ENCODE measurements at places on chromosomes 5 and 9.

GRCh38 chr9:114006931-114007691 is 71.0 kb downstream of the AMBP start:
- no peak for DNase-seq

GRCh38 chr9:36315283-36315682 is 57.0 kb upstream of the GNE start:
- no peak for DNase-seq

GRCh38 chr5:59785676-59786333 is 107.7 kb downstream of the PDE4D start:
- DNase-seq, result no peak

DNA sequence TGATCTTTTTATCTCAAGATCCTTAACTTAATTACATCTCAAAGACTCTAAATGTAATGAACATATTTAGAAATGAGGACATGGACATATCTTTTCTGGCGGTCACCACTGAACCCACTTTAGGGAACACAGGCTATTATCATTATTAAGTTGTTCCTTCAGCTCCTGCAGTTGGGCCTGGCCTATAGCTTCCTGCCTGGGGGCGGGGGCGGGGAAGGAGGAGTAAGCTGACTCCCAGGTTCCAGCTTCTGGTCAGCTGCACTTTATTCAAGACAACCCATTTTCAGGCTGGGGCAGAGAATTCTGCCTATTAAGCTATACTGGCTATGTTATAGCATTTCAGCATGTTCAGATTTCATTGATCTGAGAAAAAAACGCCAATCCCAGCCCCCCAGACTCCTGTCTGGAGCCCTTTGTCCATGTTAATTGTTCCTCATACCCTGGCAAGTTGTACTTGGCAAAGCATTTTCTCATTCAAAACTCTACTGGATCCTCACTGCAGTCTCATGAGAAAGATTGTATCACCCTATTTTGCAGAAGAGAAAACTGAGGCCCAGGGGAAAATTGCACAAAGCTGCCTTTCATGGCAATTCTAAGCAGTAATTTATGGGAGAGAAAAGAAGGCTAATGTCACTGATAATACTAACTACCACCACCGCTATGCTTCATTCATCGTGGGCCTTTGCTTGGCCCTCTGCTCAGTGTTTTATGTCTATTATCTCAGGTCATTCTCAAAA is 25.1 kb downstream of the COL15A1 start:
- no peak for DNase-seq

- DNase-seq, result peak; percentile 55
These were observed 19.8 kb upstream of the MATR3 start for GRCh38 chr5:139273572-139274289.

GRCh38 chr5:84869675-84870074 is 485.0 kb upstream of the EDIL3 start:
- no peak for DNase-seq

GRCh38 chr9:79329861-79330260 is 241.9 kb upstream of the TLE4 start:
- no peak for DNase-seq

DNA sequence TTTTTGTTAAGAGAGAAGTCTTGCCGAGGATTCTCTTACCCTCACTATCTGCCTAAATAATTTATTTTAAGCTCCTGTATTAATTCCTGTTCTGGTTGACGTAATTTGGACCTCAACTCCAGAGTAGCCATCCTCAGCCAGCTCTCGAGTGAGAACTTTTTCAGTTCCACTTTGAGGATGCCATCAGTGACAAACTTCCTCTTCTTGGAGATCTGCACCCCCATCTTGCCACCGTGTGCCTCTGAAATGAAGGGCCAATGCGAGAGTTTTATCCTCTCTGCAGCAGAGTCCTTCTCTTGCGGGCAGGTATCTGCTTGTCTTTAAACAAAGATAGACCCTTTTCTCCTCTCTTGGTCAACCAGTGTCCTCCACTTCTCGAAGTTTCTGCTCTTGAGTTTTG is 19.5 kb upstream of the TMEM174 start:
- DNase-seq, result no peak

GRCh38 chr5:17106521-17106920 is 110.9 kb upstream of the BASP1 start:
- no peak for DNase-seq

GRCh38 chr9:37197158-37198038 is 77.0 kb downstream of the ZCCHC7 start:
- DNase-seq, result no peak

GRCh38 chr9:14033067-14033466 is 280.9 kb downstream of the NFIB start:
- no peak for DNase-seq

- DNase-seq, result no peak
These were observed 14.7 kb downstream of the LRRC70 start for GRCh38 chr5:62593331-62593730.
